ENCODE measurements at places on chromosomes 11 and 22. TPM values are rescaled to one million over a fixed set of nuclear protein-coding genes. Genes with fewer than 3 reads are reported as not detected.
A peak's percentile ranks its signal among the peaks of the same experiment; 100 is the strongest.

DNA sequence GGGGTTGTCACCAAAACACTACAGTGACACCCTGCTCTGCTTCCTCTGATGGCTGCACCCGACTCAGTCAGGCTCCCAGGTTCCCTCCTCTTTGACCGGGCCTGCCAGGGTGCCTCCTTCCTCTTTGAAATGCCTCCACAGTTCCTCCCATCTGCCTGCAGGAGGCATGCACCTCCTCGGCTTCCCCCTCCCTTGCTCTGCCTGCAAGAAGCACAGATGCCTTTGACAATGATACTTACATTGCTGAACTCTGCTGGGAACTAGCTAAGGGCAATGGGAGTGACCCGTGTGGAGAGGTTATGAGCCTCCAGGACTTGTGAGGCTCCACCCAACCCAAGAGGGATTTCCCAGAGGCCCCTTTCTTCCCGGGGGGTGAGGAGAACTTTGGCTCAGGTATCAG lies 674.1 kb downstream of the OPCML start:
- no peak overlapping the region for H3K27ac ChIP-seq
- H3K4me3 ChIP-seq = no peak overlapping the region
- H3K36me3 ChIP-seq = no peaks in the 10 kb centered on the region
- H3K27me3 ChIP-seq = no peaks in the 10 kb centered on the region
- no peaks in the 10 kb centered on the region for H3K4me1 ChIP-seq

- no peaks in the 10 kb centered on the region for H3K27me3 ChIP-seq
- no peak overlapping the region for H3K27ac ChIP-seq
- H3K4me1 ChIP-seq = peaks cover 26% of the 10 kb centered on the region
- peak overlapping the region; percentile 92 for H3K4me3 ChIP-seq
Measured at GRCh38 chr11:76382209-76382608, 1.1 kb downstream of the GVQW3 start.

GRCh38 chr11:61075891-61076290 lies 26.4 kb upstream of the CD5 start:
- H3K27me3 ChIP-seq = no peaks in the 10 kb centered on the region
- H3K4me3 ChIP-seq = no peak overlapping the region
- DNase-seq = no peak
- no peaks in the 10 kb centered on the region for H3K36me3 ChIP-seq
- H3K4me1 ChIP-seq = peaks cover 6% of the 10 kb centered on the region
- H3K27ac ChIP-seq = no peak overlapping the region

DNA sequence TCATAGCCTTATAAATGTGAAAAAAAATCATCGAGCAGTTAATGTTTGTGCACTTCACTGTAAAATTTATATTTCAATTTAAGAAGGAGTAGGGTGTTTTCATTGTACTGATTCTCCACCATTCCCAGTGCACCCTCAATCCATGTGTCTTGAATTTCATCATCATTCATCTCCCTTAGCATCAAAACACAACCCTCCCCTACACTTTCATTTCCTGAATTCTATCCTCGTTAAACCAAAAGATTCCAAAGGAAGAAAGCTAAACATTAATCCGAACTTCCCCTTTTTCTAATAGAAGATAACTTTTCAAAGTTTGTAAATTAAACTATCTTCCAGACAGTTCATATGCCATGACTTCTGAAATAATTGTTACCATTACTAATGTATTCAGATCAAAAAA lies 34.1 kb upstream of the OR8B8 start:
- no peak for DNase-seq
- no peaks in the 10 kb centered on the region for H3K4me1 ChIP-seq
- H3K27ac ChIP-seq = no peak overlapping the region
- no peaks in the 10 kb centered on the region for H3K36me3 ChIP-seq
- no peaks in the 10 kb centered on the region for H3K27me3 ChIP-seq

DNA sequence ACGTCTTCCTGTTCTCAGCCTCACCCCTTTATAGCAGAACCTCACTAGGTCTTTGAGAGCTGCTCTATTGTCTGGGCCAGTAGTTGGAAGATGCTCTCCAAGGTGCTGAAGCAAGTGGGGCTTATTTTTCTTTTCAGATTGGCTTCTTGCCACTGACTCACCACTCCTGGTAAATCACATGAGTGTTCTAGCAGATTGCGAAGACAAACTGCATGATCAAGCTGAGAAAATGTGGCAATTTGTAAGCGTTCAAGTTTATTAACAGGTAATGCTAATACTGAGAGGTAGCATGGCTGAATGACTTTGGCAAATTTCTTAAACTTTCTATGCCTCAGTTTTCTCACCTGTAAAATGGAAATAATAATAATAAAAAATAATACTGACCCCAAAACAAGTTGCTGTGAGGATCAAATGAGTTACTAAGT lies 59.2 kb downstream of the CACNG2 start:
- H3K36me3 ChIP-seq = no peaks in the 10 kb centered on the region
- no peaks in the 10 kb centered on the region for H3K4me1 ChIP-seq
- DNase-seq = no peak
- H3K27ac ChIP-seq = no peak overlapping the region

- H3K27me3 ChIP-seq = no peaks in the 10 kb centered on the region
- no peak overlapping the region for H3K27ac ChIP-seq
- H3K4me3 ChIP-seq = no peak overlapping the region
- no peaks in the 10 kb centered on the region for H3K36me3 ChIP-seq
- H3K4me1 ChIP-seq = no peaks in the 10 kb centered on the region
Measured at GRCh38 chr22:43477966-43478365, 66.2 kb downstream of the MPPED1 start.

DNA sequence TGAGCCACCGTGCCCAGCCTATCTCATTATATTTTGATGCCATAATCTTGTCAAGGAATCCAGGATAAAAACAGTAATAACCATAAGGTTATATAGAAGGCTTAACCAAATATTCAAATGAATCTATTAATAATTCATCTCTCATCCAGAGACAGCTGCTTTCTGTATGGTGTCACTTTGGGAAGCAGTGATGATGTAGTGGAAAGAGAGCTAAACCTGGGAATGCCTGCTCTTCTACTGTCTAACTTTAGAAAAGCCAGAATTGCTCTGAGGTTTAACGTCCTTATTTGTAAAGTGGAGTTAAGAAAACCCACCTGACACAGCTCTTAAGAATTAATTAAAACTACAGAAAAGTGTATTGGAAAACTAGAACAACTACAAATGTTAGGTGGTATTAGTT lies 29.3 kb upstream of the OR10D3 start:
- DNase-seq = no peak
- no peaks in the 10 kb centered on the region for H3K4me1 ChIP-seq
- H3K27me3 ChIP-seq = no peaks in the 10 kb centered on the region
- H3K36me3 ChIP-seq = no peaks in the 10 kb centered on the region
- no peak overlapping the region for H3K27ac ChIP-seq

DNA sequence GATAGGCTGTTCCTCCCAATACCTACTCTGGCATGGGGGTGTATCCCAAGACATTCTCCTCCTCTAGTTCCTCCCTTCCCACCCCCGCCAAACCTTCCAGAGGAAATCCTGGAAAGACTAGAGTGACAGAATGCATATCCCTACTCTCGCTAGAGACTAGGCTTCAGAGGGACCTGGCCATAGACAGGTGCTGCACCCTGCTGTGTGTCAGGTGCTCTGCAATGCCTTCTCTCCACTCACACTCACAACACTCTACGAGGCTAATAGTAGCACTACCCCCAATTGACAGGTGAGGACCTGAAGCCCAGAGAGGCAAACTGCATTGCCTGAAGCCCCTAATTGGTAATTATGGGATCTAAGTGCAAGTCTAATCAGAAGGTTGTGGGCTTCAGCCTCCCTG lies 46.2 kb upstream of the LMO1 start:
- H3K27me3 ChIP-seq = no peaks in the 10 kb centered on the region
- no peak overlapping the region for H3K4me3 ChIP-seq
- no peak for DNase-seq
- no peaks in the 10 kb centered on the region for H3K36me3 ChIP-seq
- H3K27ac ChIP-seq = no peak overlapping the region

GRCh38 chr22:20748731-20749428 lies 25.0 kb upstream of the SERPIND1 start:
- H3K27me3 ChIP-seq = no peaks in the 10 kb centered on the region
- no peak for DNase-seq
- H3K4me1 ChIP-seq = peaks cover 25% of the 10 kb centered on the region
- peak overlapping the region; percentile 59 for H3K27ac ChIP-seq

GRCh38 chr11:126392633-126393013 lies 37.1 kb downstream of the ST3GAL4 start:
- DNase-seq = no peak
- no peaks in the 10 kb centered on the region for H3K27me3 ChIP-seq
- H3K4me1 ChIP-seq = peaks cover 13% of the 10 kb centered on the region
- H3K27ac ChIP-seq = no peak overlapping the region

DNA sequence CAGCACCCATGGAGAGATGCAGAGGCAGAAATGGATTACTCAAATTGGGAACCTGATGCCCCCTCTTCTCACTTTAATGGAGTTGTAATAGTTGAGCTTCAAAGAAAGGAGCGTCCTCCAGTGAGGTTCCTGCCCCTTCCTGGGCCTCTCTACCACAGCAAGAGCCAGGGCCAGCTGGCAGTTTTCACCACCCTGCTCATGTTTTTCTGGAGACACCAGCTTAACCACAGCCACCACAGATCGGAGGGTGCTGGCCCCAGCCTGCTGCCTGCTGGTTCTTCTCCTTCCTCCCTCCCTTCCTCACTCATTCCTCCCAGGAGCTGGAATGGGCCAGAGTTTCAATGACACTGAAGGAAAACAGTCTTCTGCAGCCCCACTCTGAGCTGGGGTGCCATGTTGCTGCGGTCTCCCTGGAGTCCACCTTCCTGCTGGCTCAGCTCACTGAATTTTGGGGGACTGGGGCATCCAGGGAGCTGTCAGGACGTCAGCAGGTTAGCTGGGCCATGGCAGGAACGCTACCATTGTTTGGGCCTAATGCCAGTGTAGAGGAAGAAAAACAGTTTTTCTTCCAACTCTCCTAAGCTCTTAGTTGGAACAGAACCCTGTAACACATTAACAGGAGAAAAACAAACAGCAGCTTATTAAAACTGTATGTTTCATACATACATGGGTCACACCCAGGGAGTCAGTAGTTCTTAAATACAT lies 57.7 kb downstream of the TRAF6 start:
- H3K4me3 ChIP-seq = no peak overlapping the region
- H3K36me3 ChIP-seq = peaks cover 7% of the 10 kb centered on the region
- H3K27me3 ChIP-seq = no peaks in the 10 kb centered on the region
- DNase-seq = no peak

- peak overlapping the region; percentile 12 for H3K4me3 ChIP-seq
- H3K36me3 ChIP-seq = no peaks in the 10 kb centered on the region
- no peak for DNase-seq
- no peak overlapping the region for H3K27ac ChIP-seq
- H3K4me1 ChIP-seq = no peaks in the 10 kb centered on the region
Measured at GRCh38 chr11:40291741-40292140, 1167.7 kb downstream of the LRRC4C start.

DNA sequence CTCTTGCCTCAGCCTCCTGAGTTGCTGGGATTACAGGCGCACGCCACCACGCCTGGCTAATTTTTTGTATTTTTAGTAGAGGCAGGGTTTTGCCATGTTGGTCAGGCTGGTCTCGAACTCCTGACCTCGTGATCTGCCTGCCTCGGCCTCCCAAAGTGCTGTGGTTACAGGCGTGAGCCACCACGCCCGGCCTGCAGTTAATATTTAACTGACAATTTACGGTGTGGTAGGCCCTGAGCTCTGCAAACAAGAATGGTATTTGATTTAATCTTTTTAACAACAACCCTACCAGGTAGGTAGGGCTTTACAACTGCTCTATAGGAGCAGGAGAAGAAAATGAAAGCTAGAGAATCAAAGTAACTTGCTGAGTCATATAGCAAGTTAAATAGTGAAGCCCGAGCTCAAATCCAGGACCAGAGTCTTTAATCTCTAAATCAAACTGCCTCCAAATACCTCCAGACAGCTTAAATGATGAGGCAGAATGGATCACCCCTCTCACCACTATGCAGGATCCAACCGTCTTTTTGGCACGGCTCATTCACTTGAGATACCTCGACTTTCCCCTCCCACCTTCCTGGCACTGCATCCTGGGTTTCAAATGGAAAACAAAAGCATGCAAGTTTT lies 9.4 kb downstream of the UEVLD start:
- H3K27me3 ChIP-seq = no peaks in the 10 kb centered on the region
- H3K36me3 ChIP-seq = peaks cover 19% of the 10 kb centered on the region
- H3K27ac ChIP-seq = no peak overlapping the region

- no peaks in the 10 kb centered on the region for H3K27me3 ChIP-seq
- H3K27ac ChIP-seq = no peak overlapping the region
- DNase-seq = no peak
- H3K36me3 ChIP-seq = no peaks in the 10 kb centered on the region
Measured at GRCh38 chr11:125272092-125272491, 107.5 kb downstream of the PKNOX2 start.

GRCh38 chr11:95338430-95338991 lies 107.5 kb upstream of the SESN3 start:
- peaks cover 35% of the 10 kb centered on the region for H3K4me1 ChIP-seq
- no peak overlapping the region for H3K4me3 ChIP-seq
- H3K27me3 ChIP-seq = no peaks in the 10 kb centered on the region

- no peaks in the 10 kb centered on the region for H3K36me3 ChIP-seq
- H3K4me3 ChIP-seq = no peak overlapping the region
- H3K4me1 ChIP-seq = peaks cover 4% of the 10 kb centered on the region
- no peak for DNase-seq
Measured at GRCh38 chr22:27317096-27317495, 484.5 kb downstream of the MN1 start.

DNA sequence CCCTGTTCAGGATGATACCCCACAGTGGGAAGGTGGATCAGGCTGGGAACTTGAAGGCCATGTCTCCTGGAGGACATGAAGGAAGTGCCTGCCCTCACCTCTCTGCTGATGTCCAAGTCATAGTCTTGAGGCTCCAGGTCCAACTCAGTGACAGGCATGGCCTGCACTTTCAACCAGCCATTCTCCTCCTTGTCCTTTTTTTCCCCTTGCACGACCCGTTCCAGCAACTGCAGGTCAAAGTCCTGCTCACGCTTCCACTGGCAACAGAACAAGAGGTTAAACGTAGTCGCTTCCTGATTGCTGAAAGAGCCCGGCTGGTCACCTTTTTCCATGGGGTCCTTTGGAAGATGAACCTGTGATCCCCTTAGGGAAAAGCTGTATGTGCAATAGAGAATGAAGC lies 47.7 kb downstream of the C11orf58 start:
- H3K27me3 ChIP-seq = no peaks in the 10 kb centered on the region
- no peak overlapping the region for H3K4me3 ChIP-seq
- DNase-seq = peak; percentile 21

DNA sequence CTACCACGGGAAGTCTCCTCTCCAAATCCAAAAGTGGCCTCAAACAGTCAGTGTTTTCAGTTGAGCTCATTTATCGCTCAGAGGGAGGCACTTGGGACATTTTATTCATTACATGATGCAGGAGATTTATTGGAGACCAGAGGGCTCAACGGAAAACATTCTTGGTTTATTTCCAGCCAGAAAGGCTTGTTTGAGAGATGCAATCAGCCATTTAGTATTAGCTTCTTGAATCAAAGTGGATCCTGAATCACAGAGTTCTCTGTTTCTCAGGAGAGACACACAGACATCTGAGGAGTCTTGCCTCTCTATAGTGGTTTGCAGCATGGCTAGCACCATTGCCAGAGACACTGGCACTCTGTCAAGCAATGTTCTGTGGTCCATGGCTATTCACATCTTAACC lies 31.5 kb downstream of the CD44 start:
- no peak overlapping the region for H3K4me3 ChIP-seq
- H3K27ac ChIP-seq = peak overlapping the region; percentile 20
- H3K4me1 ChIP-seq = peaks cover 82% of the 10 kb centered on the region
- H3K27me3 ChIP-seq = no peaks in the 10 kb centered on the region

- H3K27ac ChIP-seq = no peak overlapping the region
- no peaks in the 10 kb centered on the region for H3K4me1 ChIP-seq
Measured at GRCh38 chr11:119432484-119433357, 9.7 kb upstream of the THY1 start.

Gene SEPTIN3
- 3.2 TPM for total RNA-seq

Gene ACRV1
- not detected for total RNA-seq

Gene OR10A2
- total RNA-seq = not detected

Gene FDXACB1
- 1.9 TPM for total RNA-seq

Gene GLYATL2
- not detected for total RNA-seq

Gene CCDC15
- total RNA-seq = 1.5 TPM

Gene RTN4R
- total RNA-seq = 9.8 TPM

Gene SLC1A2
- total RNA-seq = 2.5 TPM

Gene MIOX
- not detected for total RNA-seq

All from upper lobe of right lung (tissue), 1 donor.